ENCODE measurements at places on chromosomes 1 and 21.

DNA sequence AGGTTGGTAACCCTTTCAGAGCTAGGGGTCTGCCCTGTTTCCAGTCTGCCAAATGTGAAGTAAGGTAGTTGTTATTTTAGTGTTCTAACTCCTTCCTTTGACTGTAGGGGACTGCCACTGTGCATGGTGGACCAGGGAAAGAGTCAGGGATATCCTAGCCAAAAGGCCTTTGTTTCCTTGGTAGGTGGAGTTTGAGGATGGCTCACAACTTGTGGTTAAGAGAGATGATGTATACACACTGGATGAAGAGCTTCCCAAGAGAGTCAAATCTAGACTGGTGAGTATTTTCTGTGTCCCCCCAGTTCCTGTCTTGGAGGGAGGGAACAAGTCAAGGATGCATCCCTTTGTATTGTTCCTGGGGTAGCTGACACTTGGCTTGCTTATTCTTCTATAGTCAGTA is 3.5 kb upstream of the ST3GAL3 start:
- DNase-seq: no peak

GRCh38 chr1:3481836-3482375 is 27.4 kb downstream of the ARHGEF16 start:
- no peak for DNase-seq

GRCh38 chr1:19620786-19621185 is 23.3 kb upstream of the NBL1 start:
- no peak for DNase-seq

DNA sequence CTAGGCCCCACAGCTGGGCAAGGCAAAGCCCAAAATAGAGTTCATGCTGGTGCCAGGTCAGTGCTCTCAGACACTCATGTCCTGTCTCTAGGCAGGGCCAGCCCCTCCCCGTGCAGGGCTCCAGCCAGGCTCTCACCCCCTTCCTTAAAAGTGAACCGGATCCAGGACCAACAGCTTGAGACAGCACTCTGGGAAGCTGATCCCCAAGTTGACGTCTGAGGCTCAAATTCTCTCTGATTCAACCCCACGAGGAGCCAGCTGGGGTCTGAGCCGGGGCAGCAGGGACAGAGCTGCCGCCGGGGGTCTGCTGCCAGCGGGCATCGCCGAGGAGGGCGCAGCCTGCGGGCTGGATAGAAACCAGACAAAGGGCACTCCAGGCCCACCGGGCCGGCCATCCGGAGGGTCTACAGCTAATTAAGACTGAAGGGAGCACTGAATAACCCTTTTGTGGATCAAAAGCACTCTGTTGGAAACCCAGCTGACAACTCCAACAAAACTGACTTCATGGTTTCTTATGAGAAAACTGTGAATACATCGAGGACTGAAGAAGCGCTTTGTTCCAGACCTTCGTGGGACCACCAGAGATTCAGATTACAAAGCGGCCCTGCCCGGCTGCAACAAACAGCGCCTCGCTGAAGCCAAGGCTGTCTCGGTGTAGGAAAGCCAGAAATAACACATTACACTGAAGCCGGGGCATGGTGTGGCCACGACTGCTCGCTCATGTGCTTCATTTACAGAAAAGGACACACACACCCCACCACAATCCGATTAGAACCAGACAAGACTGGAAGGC is 95.8 kb downstream of the PSMG1 start:
- no peak for DNase-seq

- DNase-seq: no peak
Observed at GRCh38 chr21:30674312-30674711, 31.6 kb downstream of the KRTAP20-3 start.

- no peak for DNase-seq
Observed at GRCh38 chr21:26560612-26561011, 12.5 kb downstream of the CYYR1 start.

- no peak for DNase-seq
Observed at GRCh38 chr21:36798491-36798890, 99.6 kb downstream of the SIM2 start.

GRCh38 chr21:14825514-14825974 is 239.3 kb downstream of the NRIP1 start:
- DNase-seq: no peak

DNA sequence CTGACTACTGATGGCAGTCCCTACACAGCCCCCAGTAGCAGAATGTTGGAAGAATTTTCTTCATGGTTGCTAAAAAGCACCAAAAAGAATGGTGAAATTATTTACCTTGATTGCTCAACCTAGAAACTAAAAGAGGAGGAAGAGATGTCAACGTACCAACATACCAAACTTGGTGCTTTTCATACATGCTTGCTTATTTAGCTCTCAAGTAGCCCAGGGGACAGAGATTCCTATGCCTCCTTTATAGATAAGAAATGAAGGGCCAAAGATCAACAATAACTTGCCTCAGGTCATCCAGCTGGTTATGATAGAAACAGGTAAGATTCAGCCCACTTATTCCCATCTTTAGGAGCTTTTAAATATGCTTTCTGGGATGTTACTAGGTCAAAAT is 170.6 kb downstream of the PIGK start:
- no peak for DNase-seq

DNA sequence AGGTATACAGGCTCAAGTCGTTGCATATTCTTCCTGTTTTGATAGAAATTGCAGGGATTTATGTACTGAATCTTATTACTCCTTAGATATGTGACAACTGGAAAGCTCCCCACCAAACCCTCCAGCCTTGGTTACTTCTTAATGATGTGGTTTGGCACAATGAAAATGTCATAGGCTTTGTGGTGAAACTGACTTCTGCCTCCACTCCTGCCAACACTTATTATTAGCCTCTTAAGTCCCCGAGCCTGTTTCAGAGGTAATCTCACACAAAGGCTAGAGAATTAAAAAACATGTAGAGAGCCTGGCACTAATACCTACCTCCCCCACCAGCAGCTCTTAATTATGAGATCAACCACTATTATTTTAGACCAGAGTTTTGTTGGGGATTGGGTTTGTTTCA is 4.2 kb downstream of the COX20 start:
- peak; percentile 16 for DNase-seq

- no peak for DNase-seq
Observed at GRCh38 chr1:192830595-192831246, 21.9 kb downstream of the RGS2 start.

DNA sequence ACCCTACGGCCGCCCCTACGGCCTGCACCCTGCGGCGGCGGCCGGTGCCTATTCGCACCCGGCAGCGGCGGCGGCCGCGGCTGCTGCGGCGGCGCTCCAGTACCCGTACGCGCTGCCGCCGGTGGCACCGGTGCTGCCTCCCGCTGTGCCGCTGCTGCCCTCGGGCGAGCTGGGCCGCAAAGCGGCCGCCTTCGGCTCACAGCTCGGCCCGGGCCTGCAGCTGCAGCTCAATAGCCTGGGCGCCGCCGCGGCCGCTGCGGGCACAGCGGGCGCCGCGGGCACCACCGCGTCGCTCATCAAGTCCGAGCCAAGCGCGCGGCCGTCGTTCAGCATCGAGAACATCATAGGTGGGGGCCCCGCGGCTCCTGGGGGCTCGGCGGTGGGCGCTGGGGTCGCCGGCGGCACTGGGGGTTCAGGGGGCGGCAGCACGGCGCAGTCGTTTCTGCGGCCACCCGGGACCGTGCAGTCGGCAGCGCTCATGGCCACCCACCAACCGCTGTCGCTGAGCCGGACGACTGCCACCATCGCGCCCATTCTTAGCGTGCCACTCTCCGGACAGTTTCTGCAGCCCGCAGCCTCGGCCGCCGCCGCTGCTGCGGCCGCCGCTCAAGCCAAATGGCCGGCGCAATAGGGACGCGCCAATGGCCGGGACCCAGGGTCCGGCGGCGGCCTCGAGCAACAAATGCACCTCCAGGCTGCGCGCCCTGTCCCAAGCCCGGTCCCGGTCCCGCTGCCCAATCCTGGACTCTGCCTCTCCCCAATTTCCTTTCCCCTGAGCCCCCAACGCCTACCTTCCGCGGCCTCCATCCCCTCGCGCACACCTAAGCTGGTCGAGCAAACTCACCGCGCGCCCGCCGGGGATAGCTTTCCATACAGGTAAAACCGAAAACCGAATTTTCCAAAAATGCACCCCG is 1.8 kb downstream of the FOXD3 start:
- DNase-seq: peak; percentile 33

DNA sequence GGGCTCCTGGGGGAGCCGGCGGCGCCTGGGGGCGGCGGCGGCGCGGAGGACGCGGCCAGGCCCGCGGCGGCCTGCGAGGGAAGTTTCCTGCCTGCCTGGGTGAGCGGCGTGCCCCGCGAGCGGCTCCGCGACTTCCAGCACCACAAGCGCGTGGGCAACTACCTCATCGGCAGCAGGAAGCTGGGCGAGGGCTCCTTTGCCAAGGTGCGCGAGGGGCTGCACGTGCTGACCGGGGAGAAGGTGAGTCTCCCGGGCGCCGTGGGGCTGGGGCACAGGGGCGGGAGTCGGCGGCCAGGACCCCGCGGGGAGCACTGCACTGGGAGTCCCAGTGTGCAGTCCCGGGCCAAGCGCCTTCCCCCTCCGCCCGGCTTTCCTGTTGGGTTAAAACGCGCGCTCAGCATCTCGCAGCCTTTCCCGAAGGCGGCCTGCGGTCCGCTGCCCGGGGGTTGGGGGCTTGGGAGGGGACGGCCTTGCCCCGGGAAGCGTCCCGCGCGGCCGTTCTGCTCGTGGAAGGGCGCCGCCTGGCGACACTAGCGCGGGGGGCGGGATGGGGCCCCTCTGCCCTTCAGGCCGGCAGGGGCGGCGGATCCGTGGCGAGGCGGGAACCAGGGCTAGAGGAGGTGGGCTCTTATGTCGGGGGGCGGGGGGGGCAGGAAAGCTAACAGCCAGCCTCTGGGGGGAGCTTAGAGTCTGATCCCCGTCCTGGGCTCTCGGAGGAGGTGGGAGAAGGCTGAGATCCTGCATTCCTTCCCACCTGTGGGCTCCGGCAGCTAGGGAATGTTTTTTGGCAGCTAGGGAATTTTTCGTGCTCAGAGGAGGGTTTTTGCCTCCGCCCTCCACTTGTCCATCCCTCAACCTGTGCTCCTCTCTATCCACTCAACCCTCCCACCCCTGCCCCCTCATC is 1.1 kb downstream of the HUNK start:
- peak; percentile 34 for DNase-seq

DNA sequence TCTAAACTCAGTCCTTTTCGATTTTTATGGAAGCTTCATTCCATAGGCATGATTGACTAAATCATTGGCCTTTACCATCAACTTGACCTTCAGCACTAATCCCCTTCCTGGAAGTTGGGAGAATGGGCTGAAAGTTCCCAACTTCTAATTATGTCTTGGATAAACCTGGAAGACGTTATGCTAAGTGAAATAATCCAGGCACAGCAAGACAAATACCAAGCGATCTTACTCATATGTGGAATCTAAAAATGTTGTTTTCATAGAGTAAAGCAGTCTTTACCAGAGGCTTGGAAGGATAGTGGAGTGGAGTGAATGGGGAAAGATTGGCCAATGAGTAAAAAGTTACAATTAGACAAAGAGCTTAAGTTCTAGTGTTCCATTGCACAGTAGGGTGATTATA is 1453.2 kb downstream of the PLA2G4A start:
- DNase-seq: no peak

DNA sequence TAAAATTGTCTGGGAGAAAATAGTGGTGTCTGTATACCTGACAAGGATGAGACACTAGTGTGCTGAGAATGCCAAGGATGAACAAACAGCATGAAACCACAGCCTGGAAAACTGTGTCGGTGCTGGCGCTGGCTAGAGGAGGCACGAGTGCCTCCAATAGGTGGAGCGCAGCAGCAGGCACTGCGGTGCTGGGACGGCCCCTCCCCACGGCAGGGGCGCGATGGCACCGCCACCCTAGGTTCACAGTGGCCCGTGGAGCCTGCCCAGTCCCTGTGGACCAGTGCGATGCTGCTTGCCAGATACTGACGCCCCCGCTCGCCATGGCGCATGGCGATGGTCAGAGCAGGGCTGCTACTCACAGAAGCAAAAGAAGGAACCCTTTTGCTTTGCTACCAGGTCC is 6.8 kb downstream of the CFAP410 start:
- DNase-seq: no peak

GRCh38 chr1:208254376-208254775 is 10.2 kb upstream of the PLXNA2 start:
- DNase-seq: no peak

GRCh38 chr1:62281922-62282555 is 37.2 kb downstream of the KANK4 start:
- no peak for DNase-seq

GRCh38 chr1:200488375-200489165 is 78.7 kb upstream of the ZNF281 start:
- peak; percentile 68 for DNase-seq

DNA sequence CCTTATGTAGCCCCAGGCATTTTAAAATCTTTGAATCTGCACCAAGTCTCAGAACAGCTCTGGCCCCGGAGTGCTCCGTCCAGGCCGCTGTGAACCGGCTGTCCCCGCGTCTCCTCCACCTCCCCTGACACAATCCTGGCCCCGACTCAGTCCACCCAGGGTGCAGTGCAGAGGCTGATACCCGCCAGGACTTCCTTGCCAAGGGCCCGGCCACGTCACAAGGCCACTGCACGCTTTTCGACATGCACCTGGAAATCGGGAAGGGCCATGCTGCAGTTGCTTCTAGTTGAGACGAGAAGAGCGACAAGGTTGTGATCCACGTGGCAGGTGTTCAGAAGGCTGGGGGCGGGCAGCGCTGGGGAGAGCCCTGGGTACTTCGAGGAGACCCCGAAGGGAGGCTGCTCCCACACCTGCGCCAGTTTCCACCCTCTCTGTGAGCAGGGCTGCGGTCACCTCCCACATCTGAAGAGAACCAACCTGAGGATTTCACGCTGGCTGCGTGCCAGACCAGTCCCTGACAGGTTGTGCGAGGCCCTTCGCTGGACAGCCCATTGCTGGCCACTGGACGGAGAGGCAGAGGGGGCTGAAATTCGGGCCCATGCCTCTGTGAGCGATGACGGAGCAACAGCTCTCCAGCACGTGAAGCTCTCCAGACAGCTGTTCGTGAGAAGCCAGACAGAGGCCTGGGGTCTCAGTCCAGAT is 6.7 kb downstream of the VWA1 start:
- no peak for DNase-seq

DNA sequence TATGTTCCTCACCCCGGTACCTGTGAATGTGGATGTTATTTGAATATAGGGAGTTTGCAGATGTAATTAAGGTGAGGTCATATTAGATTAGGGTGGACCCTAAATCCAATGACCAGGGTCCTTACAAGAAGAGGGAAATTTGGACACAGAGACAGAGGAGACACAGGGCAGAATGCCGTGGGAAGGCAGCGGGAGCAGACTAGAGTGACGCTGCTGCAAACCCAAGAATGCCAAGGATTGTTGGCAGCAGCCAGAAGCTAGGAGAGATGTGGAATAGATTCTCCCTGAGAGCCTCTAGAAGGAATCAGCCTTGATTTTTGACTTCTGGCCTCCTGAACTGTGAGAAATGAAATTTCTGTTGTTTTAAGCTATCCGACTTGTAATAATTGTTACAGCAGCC is 53.6 kb downstream of the SPATA46 start:
- DNase-seq: no peak

DNA sequence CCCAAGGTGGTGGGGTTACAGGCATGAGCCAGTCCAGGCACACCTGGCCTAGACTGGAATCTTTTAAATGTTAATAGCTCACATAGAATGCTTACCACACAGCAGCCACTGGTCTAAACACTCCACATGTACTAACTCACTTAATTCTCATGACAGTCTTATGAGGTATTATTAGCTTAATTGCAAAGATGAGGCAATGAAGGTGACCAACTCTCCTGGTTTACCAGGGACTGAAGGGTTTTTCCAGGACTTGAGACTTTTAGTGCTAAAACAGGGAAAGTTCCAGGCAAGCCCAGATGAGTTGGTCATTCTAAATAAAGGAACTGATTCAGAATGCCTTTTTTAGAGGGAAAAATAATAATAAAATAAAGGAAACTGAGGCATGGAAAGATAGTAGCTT is 7.0 kb upstream of the STMN1 start:
- DNase-seq: no peak

- DNase-seq: no peak
Observed at GRCh38 chr1:36479505-36480051, 3.1 kb downstream of the CSF3R start.

Data from erythroblast (primary cell).